ENCODE measurements at places on chromosomes 3 and 15. TPM values are rescaled to one million over a fixed set of nuclear protein-coding genes. Genes with fewer than 3 reads are reported as not detected.

The MYNN gene
- 9.6 TPM for polyA plus RNA-seq

The TMC3 gene
- not detected for polyA plus RNA-seq

GRCh38 chr3:115693868-115694267 is 70.6 kb downstream of the GAP43 start:
- H3K27me3 ChIP-seq, result no peaks in the 10 kb centered on the region
- no peaks in the 10 kb centered on the region for H3K36me3 ChIP-seq
- H3K27ac ChIP-seq, result no peak overlapping the region
- H3K4me1 ChIP-seq, result no peaks in the 10 kb centered on the region
- H3K4me3 ChIP-seq, result no peak overlapping the region
- DNase-seq, result no peak

GRCh38 chr3:42288385-42288784 is 22.4 kb upstream of the CCK start:
- no peak overlapping the region for H3K4me3 ChIP-seq
- no peaks in the 10 kb centered on the region for H3K36me3 ChIP-seq
- no peak for DNase-seq
- no peaks in the 10 kb centered on the region for H3K4me1 ChIP-seq
- no peak overlapping the region for H3K27ac ChIP-seq
- no peaks in the 10 kb centered on the region for H3K27me3 ChIP-seq

DNA sequence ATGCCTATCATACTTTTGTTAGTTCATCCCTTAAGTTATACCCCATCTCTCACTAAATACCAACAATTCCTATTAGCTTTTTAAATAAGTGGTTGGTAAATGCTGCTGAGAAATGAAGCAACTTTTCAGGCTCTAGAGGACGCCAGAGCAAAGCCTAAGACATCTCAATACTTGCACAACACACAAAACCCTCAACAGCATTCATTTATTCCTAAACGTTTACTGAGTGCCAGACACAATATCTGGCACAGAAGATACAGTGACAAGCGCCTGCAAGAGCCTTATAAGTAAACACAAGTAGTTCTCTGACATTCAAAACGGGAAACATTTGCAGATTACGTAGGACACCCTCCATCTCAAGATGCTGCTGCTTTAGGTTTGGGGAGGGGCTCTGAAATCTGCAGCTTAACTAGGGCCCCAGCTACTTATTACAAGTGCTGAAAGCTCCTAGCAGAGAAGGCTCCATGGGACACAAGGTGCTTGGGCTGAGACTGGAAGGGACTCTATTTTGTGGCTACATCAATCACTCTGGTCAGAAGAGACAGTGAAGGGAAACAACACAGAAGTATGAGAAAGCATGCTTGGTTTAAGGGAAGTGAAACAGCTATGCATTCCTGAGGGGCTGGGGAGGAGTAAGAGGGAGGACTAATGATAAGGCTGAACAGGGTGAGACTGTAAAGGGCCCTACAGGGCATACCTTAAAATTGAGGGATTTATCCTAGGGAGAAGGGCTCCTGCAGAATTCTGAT is 311.3 kb downstream of the PLCL2 start:
- H3K27ac ChIP-seq, result no peak overlapping the region
- no peak overlapping the region for H3K4me3 ChIP-seq

DNA sequence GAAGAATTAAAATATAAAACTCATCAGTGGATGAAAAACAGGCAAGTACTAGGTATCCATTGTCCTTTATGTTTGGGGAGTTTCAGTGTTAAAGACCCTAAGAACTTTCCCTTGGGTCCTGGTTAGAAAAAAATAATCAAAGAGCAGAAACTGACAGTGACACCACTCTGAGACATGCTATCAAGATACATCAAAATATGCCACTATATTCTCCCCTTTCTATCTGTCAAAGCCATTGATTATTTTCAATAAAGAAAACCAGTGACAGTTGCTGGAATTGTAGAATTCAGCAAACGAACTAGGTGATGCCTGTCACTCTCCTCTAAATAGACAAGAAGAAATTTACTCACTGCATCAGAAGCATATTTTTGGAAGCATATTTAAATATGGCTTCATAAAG is 496.7 kb upstream of the CFAP20DC start:
- no peaks in the 10 kb centered on the region for H3K4me1 ChIP-seq
- H3K27me3 ChIP-seq, result no peaks in the 10 kb centered on the region
- no peak for DNase-seq
- H3K27ac ChIP-seq, result no peak overlapping the region
